Thoracic aorta (tissue), 2 donors: ENCODE measurements at places on chromosomes 4 and X. TPM values are rescaled to one million over a fixed set of nuclear protein-coding genes. Genes with fewer than 3 reads are reported as not detected.
A peak's percentile ranks its signal among the peaks of the same experiment; 100 is the strongest.

GASK1B gene
- 169 TPM for total RNA-seq

- H3K36me3 ChIP-seq = no peaks in the 10 kb centered on the region
- H3K27me3 ChIP-seq = no peaks in the 10 kb centered on the region
- DNase-seq = no peak
- no peak overlapping the region for H3K27ac ChIP-seq
- H3K4me1 ChIP-seq = no peaks in the 10 kb centered on the region
These were observed 56.6 kb upstream of the TMEM184C start for GRCh38 chr4:147560625-147561024.

DNA sequence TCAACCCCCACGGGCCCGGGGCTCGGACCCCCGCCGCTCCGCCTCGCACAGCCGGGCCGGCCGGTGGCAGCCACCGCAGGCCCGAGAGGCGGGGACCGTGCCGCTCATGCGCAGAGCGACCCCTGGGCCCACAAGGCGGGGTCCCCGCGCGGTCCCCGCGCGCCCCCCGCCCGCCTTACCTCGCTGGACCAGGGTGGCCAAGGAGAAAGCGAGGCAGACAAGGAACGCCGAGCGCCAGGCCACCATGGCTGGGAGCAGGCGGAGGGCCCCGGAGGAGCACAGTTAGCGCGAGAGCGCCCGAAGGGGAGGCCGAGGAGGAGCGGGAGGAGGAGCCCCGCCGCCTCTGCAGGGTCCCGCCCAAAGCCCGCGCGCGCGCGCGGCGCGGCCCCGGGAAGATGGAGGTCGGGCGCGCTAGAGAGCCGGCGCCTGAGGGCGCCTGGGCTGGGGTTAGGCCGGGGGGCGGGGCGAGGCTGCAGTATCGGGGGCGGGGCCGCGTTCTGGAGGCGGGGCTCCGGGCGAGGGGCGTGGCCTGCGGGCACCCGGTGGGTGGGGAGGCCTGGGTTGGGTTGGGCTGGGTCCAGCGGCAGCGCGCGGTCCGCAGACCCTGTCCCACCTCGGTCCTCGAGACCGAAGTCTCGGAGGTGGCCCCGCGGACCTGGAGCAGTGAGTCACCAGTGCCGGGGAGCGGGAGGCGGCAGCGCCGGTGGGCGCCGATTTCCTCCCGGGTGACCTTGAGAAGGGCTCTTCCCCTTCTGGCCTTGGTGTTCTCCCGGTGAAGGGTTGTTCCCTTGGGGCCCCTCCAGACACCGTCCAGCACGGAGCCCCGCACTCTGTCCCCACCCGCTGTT lies at the start of gene CD99L2:
Gene CD99L2, minus strand, starts transcription at position 326 of the 848 bp plus-strand sequence. Its CDS starts 80 bp downstream, at position 246.
- H3K27me3 ChIP-seq = no peaks in the 10 kb centered on the region
- H3K36me3 ChIP-seq = no peaks in the 10 kb centered on the region
- peak within 1 kb of the TSS; percentile 83 for H3K4me3 ChIP-seq
- DNase-seq = peak; percentile 50

DNA sequence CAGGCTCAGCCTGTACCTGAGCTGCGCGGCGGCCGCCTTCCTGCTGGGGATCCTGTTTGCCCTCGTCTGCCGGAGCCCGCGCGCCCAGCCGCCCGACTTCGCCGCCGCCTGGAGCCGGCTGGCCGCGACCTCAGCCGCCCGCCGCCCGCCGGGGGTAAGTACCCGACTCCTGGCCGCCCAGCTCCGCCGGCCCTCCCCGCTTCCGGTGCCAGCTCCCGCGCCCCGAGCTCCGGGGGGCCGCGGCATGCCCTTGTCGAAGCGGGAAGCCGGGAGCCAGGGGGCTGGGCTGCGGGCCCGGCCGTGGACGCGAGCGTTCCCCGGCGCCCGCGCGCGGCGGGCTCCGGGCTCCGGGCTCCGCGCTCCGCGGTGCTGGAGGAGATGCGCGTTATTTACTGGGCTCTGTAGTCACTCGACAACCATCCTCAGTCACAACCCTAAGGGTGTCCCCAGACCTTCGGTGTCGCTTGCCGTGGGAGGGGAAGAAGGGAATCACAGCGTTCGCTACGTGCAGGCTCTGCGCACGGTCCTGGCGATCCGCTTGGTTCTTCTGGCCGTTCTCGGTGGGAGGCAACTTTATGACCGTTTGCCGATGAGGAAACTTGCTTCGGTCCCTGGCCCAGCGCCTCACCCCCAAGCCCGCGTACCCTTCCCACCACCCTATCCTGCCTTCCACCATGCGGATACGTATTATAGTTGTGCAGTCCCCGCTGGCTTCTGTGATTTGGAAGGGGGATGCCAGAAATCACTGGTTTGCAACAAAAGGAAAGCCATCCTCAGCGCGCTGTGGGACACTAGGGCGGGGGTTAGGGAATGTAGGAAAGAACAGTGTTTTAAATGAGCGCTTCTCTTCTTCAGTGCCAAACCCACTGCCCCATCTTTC lies 944 bp downstream of the SNX25 start:
- no peaks in the 10 kb centered on the region for H3K27me3 ChIP-seq
- peak overlapping the region; percentile 73 for H3K4me3 ChIP-seq
- no peaks in the 10 kb centered on the region for H3K36me3 ChIP-seq
- no peak for DNase-seq

- no peaks in the 10 kb centered on the region for H3K36me3 ChIP-seq
- H3K27me3 ChIP-seq = no peaks in the 10 kb centered on the region
- H3K27ac ChIP-seq = no peak overlapping the region
- DNase-seq = no peak
These were observed 33.3 kb downstream of the HMGN5 start for GRCh38 chrX:81168391-81168790.

GRCh38 chr4:151462554-151462953 lies 53.6 kb downstream of the FHIP1A start:
- H3K27ac ChIP-seq = no peak overlapping the region
- no peaks in the 10 kb centered on the region for H3K4me1 ChIP-seq
- H3K27me3 ChIP-seq = no peaks in the 10 kb centered on the region
- no peak for DNase-seq
- no peaks in the 10 kb centered on the region for H3K36me3 ChIP-seq

DNA sequence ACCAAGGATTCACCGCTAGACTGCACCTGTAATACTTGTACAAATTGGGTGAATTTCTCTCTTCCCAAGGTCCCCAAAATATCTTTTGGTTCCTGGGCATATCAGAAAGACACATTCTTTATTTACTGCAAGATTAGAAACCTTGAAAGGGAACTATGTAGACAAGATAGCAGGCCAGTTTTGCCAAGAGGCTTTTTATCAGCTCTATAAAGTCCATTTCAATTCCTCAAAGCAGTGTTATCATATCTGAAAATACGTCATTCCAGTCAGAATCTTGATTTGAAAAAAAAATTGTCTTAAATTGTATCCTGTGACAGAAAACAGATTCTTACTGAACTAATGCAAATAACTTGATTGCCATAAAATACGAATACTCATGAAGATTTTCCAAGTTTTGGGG lies 37.0 kb upstream of the NSG1 start:
- DNase-seq = no peak
- no peak overlapping the region for H3K4me3 ChIP-seq
- H3K27me3 ChIP-seq = no peaks in the 10 kb centered on the region
- no peaks in the 10 kb centered on the region for H3K4me1 ChIP-seq

DNA sequence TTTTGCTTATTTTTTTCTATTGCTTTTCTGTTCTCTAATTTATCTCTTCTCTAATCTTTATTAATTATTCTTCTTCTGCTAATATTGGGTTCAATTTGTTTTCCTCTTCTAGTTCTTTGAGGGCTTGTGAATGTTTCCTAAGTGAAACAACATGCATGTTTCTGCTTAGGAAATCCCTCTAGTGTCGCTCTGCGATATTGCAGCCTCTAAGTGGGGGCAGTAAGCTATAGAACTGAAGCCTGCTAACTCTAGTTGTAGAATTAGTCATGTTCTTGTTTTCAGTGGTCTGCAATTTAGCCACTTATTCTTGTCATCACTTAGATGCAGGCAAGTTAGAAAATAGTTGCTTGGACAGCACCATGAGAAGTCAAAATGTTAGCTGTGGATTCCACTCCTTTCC lies 222.6 kb downstream of the SPIN4 start:
- no peak for DNase-seq
- H3K4me3 ChIP-seq = no peak overlapping the region
- H3K36me3 ChIP-seq = no peaks in the 10 kb centered on the region
- H3K27ac ChIP-seq = no peak overlapping the region
- H3K4me1 ChIP-seq = no peaks in the 10 kb centered on the region

DNA sequence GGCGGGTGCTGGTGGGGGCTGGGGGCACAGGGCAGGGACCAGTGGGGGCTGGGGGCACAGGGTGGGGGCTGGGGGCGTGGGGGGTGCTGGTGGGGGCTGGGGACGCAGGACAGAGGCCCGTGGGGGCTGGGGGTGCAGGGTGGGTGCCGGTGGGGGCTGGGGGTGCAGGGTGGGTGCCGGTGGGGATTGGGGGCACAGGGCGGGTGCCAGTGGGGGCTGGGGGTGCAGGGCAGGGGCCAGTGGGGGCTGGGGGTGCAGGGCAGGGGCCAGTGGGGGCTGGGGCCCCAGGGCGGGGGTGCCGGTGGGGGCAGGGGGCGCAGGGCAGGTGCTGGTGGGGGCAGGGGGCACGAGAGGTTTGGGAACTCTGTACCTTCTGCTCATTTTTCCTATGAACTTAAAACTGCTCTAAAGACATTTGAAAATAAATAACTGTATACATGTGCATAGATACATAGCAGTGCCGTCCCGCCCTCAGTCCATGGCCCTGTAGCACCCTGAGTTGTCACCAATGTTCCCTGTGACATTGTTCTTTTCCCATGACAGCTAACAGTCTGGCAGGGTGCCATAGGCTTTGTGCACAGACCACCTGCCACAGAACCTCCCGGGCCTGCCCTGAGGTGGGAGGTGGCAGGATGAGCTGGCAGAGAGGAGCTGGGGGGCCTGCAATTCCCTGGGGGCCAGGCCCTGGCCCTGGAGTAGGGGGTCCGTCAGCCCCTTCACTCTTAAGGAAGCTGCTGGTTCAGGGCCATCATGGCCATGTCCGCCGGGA lies 35.6 kb upstream of the ADRA2C start:
- no peak for DNase-seq
- no peaks in the 10 kb centered on the region for H3K27me3 ChIP-seq
- H3K4me1 ChIP-seq = peaks cover 38% of the 10 kb centered on the region
- no peak overlapping the region for H3K27ac ChIP-seq
- H3K36me3 ChIP-seq = no peaks in the 10 kb centered on the region
- H3K4me3 ChIP-seq = no peak overlapping the region

DNA sequence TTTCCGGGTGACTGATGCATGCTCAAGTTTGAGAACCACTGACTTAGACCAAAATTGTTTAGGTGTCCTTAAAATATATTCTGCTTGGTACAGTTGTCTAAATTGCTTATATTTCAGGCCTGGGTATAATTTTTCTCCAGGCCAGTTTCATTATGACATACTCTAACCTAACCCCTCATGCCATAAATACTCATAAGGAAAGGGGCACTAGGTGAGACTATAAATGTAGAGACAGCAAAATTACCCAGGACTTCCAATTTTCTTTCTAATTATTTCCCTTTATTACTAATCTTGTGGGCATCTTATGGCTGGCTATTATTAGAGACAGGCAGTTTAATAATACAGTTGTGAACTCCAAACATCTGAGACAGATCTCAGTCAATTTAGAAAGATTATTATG lies 150.2 kb downstream of the RRAGB start:
- H3K4me3 ChIP-seq = no peak overlapping the region
- H3K36me3 ChIP-seq = no peaks in the 10 kb centered on the region
- no peak overlapping the region for H3K27ac ChIP-seq
- H3K4me1 ChIP-seq = no peaks in the 10 kb centered on the region

- no peaks in the 10 kb centered on the region for H3K27me3 ChIP-seq
- DNase-seq = no peak
- no peaks in the 10 kb centered on the region for H3K36me3 ChIP-seq
- peak overlapping the region; percentile 58 for H3K27ac ChIP-seq
- H3K4me1 ChIP-seq = peaks cover 63% of the 10 kb centered on the region
- H3K4me3 ChIP-seq = no peak overlapping the region
These were observed 53.5 kb downstream of the TMEM131L start for GRCh38 chr4:153519687-153520086.

- DNase-seq = no peak
- no peak overlapping the region for H3K27ac ChIP-seq
- no peaks in the 10 kb centered on the region for H3K36me3 ChIP-seq
- H3K4me3 ChIP-seq = no peak overlapping the region
- no peaks in the 10 kb centered on the region for H3K27me3 ChIP-seq
These were observed 29.0 kb downstream of the ENPP6 start for GRCh38 chr4:184188443-184189400.

DNA sequence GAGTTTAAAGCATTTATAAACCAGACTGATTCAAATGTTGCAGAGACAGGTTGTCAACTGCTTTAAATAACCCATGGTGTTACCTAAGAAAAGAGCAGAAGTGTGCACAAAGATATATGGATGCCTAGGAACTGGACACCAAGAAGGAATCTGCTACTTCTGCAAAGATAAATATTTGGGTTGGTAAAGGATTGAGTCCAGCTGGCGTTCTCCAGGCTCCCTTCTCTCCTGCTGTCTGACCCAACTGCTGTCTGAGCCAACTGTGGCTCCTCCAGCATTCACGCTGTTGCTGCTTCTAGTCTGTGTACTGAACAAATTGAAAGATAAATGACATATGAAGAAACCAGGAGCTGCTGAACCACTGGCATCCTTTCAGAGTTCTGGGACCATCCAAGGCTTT lies 1167.8 kb upstream of the PRKX start:
- H3K36me3 ChIP-seq = no peaks in the 10 kb centered on the region
- H3K27me3 ChIP-seq = no peaks in the 10 kb centered on the region
- no peak overlapping the region for H3K27ac ChIP-seq
- no peaks in the 10 kb centered on the region for H3K4me1 ChIP-seq
- H3K4me3 ChIP-seq = no peak overlapping the region
- no peak for DNase-seq

- no peaks in the 10 kb centered on the region for H3K36me3 ChIP-seq
- H3K27me3 ChIP-seq = no peaks in the 10 kb centered on the region
- H3K4me3 ChIP-seq = no peak overlapping the region
- DNase-seq = no peak
- no peak overlapping the region for H3K27ac ChIP-seq
These were observed 240.3 kb downstream of the ANK2 start for GRCh38 chr4:113289766-113290165.

DNA sequence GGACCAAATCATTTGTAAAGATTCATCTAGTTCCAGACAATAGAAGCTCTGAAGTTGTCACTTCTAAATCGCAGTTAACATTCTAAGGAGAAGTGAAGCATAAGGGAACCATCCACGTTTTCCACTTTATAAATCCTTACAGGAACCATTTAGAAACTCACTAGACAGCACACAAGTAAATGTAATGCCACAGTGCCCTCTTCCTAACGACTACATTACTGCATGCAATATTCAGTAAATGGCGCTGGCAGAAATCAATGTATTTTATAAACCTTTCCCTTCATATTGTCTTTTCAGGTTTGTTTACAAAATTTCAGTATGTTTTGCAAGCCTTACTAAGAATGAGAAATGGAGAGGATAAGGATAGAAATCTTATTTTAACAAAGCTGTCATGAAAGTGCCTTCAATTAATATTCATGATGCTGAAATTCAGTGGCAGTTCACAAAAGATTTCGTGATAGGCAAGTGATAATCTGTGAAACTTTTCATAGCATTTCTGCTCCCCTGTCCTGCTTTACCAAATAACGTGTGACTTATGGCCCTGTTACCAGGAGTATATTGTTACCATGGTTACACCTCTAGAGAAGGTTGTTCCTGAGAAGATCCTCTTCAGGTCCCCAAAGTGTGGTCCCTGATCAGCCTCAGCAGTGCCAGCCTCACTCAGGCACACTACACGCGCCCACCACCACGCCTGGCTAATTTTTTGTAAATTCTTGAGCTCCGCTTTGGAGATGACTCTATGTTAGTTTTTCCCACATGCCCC lies 54.2 kb downstream of the TMA16 start:
- H3K4me1 ChIP-seq = peaks cover 7% of the 10 kb centered on the region
- no peaks in the 10 kb centered on the region for H3K36me3 ChIP-seq

- no peaks in the 10 kb centered on the region for H3K27me3 ChIP-seq
- no peaks in the 10 kb centered on the region for H3K4me1 ChIP-seq
- no peak for DNase-seq
- no peaks in the 10 kb centered on the region for H3K36me3 ChIP-seq
These were observed 319 bp upstream of the MAGEH1 start for GRCh38 chrX:55451626-55451989.
